RWPE1 (cell line): ENCODE measurements at places on chromosomes 2 and 18.

- no peak for DNase-seq
These were observed 15.3 kb downstream of the SIX3 start for GRCh38 chr2:44956843-44957242.

- DNase-seq = no peak
These were observed 180.5 kb downstream of the ZNF516 start for GRCh38 chr18:76314496-76314895.

DNA sequence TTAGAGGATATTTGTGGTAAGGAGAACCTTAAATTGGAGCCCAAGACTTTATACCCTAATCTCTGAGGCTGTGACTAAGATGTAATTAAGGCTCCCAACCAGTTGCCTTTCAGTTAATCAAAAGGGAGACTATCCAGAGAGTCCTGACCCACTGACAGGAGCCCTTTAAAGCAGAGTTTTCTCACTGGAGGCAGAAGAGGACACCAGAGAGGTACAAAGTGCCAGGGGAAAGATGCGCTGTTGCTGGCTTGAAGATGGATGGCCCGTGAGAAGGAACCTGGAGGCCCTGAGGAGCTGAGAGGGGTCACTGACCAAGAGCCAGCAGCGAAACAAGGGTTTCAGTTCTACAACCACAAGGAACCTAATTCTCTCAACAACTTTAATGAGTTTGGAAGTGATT lies 137.3 kb downstream of the TMEM131 start:
- no peak for DNase-seq

DNA sequence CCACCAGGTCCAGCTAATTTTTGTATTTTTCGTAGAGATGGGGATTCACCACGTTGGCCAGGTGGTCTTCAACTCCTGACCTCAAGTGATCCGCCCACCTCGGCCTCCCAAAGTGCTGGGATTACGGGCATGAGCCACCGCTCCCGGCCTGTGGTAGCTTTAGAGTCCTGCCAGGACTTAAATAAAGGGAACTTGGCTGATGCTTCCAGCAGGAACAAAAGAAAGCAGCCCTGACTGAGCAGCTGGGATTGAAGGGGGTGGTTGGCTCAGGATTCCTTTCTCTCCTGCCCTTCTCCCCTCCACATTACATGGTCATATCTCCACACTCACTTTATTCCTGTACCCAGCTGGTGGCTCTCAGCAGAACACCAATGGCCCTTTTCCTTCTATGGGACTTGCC lies 20.0 kb downstream of the EFHD1 start:
- no peak for DNase-seq

DNA sequence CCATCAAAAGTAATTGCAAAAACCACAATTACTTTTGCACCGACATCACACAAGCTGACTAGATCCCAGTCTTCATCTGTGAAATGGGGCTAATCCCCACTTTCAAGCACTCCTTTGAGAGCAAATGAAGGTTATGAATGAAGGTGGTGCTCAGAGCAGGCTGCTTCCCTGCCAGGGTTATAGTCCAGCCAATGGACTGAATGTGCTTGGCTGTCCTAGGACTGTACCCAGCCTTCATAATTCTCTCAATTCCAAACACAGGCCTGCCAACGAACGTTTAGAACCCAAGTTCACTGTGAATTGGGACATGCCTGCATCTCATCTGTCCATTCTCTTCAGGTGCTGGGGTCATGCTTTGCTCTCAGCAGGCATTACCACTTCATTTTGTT lies 27.8 kb upstream of the ICOS start:
- DNase-seq = no peak

DNA sequence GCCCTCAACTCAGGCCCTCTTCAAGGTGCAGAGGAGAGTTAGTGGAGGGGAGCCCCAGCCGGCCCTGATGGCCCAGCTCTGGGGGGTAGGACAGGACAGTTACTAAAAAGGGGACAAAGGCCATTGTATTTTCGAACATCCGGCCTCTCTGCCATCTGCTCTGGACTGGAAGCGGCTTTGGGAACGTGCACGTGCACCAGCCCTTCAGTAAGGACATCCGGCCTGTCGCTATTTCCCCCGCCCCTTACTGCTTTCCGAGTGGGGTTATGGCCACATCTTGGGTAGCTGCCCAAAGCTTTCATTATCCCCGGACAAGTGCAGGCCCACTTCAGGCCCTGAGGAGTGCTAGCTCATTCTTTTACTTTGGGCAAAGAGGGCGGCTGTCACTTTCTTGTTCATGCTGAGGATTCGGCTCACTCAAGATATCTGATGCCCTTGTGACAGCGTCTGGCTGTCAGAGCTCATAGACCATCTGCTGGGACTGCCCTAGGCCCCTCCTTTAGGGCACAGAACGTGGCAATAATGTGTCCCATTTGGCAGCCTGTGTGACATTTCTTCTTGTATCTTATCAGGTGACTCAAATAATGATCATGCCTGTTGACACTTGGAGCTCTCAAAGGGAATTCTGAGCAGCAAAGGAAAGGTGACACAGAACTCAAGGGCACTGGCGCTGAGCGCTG lies 17.5 kb downstream of the SLC4A3 start:
- no peak for DNase-seq

DNA sequence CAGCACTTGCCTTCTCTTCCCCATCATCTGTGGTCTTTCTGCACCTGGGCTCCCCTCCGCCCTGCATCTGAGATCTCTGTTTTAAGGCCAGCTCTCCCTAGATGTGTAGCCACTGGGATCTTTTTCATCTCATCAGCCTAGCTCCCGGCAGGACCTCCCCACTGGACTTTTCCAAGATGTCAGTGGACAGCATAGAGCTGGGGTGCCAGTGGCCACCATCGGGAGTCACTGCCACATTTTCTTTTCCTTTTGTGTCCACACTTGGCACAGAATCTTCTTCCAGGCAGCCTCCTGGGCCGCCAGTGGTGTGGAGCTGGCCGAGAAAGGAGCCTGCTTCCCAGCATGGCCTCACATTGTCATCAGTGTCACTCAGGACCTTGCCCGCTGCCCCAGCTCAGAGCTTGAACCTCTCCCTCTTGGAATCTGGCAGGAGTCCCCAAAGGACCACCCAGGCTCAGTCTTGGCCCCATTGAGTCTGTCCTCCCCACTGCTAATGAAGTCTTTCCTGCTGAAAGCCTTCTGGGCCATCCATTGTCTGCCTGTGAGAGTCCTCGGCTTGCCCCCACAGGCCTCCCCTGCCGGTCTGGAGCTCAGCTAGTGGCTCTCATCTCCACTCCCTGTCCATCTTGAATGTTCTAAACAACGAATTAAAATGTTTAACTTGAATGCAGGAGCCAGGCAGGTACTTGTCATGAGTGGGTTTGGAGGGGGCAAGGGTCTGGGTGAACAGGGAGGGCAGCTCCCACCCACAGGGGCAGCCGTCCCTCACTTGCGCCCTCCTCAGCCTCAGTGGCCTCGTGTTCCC lies 324.4 kb downstream of the GBX2 start:
- DNase-seq = no peak

- DNase-seq = no peak
These were observed 85.2 kb downstream of the BIRC6 start for GRCh38 chr2:32442020-32442467.

DNA sequence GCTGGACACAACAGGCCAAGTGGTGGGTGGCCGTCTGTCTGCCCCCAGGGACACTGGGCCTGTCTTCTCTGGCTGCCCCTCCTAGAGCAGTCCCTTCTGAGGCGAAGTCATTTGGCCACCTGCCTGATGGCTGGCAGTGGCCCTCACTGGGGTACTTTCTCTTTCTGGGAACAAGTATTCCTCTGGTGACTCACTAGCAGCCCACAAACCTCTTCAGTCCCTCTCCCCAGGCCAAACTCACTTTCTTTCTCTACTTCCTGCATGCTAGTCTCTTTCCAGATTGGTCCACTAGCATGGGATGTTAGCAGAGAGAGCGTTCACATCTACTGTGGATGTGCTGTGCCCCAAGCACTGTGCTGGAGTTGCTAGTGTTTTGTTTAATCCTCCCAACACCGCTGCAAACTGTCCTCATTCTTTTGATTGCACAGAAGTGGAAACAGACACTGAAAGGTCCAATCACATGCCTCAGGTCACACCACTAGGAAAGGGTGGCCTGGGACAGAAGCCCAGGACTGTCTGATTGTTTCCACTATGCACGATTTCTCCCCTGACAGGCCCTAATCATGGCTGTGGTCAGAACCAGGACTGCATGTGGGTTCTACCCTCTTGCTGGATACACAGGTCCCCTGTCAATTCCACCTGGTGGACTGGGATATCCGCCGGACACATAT lies 5.2 kb downstream of the DYSF start:
- DNase-seq = no peak

- no peak for DNase-seq
These were observed 17.5 kb downstream of the SERTAD2 start for GRCh38 chr2:64635976-64636911.

DNA sequence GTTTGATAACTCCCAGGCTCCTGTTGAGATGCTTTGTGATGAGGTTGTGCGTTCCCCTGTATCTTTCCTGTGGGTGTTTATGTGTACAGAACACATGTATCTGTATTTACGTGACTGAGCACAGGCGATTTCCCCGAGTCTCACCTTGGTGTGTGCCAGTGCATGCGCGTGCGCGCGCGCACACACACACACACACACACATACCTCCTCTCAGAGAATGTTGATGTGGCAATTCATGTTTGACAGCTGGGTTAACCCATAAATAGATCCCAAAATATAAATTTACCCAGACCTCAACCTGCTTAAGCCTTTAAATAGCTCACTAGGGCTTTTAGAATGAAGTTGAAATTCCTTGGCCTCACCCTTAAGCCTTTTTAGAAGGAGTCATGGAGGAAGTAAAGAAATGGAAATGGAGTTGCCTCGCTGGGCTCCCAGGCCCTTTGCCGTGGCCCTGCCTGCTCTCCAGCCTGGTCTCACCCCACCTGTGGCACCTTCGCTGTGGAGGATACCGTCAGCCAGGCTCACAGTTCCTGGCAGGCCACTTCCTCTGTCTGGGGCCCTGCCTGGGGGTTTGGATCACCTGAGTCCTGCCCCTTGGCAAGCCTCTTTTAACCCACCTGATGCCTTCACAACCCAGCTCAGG lies 20.3 kb downstream of the AGAP1 start:
- no peak for DNase-seq

DNA sequence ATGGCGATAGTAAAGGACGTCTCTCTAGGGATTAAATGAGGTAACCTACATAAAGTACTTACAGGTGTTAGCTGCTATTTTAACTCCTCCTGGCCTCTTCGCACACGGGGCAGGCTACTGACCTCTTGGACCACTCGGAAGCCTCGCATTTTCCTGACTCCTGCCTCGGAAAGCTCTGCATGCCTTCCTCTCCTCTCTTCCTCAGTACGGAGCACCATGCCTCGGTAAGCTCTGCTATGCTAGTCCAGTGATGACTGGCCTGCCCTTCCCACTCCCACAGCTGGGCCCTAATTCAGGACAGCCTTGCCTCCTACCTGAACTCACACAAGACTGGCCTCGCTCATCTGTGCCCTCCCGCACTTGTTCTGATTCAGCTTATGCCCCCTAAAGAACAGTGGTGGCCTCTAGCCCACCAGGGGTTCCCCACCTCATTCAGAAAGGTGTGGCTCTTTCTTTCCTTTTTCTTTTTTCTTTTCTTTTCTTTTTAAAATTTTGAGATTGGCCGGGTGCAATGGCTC lies 22.7 kb upstream of the HPCAL1 start:
- no peak for DNase-seq
